Activated T-helper 9 cell treated with anti-CD3 and anti-CD28 coated beads, Interleukin-2, amount 50 U/mL, for 16 hours (primary cell): ENCODE measurements at places on chromosomes 4 and X.

DNA sequence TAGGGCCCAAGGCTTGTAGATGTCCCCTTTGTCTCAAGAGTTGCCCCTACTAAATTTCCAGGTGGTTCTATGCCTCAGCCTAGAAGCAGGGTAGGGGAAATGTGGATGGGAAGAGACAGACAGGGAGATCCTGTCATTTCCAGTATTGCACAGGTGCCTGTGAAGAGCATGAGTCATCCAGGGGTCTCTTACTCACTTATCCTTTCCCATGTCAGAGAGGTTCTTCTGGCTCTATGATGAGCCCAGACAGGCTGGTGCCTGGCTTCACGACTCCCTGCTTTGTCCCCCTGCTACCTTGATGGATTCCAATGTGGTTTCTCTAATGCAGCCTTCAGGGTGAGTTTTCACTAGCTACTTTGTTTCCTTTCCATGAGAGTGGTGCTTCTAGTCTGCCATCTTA is 35.2 kb upstream of the DDX60 start:
- DNase-seq, result no peak

DNA sequence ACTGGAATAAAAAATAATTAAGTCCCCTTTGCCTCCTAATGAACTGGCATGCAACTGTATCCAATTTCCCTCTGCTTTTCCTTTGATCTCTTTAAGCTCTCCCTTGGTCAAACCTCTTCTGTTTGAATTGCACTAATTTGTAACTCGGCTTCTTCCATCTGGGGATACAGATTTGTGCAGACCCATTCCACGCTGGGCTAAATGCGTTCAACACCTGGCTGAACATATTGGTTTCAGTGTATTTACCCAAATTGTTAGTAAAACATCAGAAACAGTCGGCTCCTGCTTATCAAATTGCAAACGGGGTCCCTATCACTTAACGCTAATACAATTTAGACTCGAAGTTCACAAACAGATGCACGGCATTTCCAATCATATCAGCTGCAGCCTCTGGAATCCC is 124.9 kb upstream of the TAPT1 start:
- DNase-seq, result no peak

GRCh38 chr4:87058356-87059073 is 123.7 kb downstream of the AFF1 start:
- DNase-seq, result peak; percentile 44

- no peak for DNase-seq
Observed at GRCh38 chr4:20889901-20890300, 189.6 kb downstream of the PACRGL start.

- no peak for DNase-seq
Observed at GRCh38 chrX:2698604-2699003, 7.5 kb downstream of the CD99 start.

DNA sequence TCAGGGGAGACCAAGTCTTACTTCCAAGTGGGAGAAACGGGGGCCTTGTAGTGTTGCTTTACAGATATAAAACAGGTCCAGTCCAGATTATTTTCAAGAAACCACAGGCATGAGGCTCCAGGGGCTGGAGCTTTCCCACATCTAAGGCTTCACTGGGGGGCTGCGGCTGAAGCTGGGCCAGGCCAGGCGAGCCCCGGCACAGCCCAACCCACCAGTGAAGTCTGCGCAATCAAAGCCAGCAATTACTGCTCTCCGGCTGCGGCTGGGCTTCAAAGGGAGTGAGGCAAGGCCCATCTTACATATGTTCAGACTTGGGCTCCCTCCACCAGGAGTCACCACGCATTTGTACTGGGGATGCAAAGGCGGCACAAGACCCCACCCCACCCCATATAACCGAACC is 61.7 kb downstream of the HADH start:
- DNase-seq, result no peak
